ENCODE measurements at places on chromosomes 7 and 10. TPM values are rescaled to one million over a fixed set of nuclear protein-coding genes. Genes with fewer than 3 reads are reported as not detected.

Gene LRIT1
- not detected for total RNA-seq

Gene LRRC17
- total RNA-seq = 0.34 TPM

GRCh38 chr10:102120991-102121738 is 997 bp upstream of the LDB1 start:
- no peak for DNase-seq
- peaks cover 47% of the 10 kb centered on the region for H3K4me1 ChIP-seq
- H3K27ac ChIP-seq = peak overlapping the region; percentile 92
- peaks cover 2% of the 10 kb centered on the region for H3K36me3 ChIP-seq
- H3K27me3 ChIP-seq = no peaks in the 10 kb centered on the region

Gene LIPJ
- total RNA-seq = 0.07 TPM

DNA sequence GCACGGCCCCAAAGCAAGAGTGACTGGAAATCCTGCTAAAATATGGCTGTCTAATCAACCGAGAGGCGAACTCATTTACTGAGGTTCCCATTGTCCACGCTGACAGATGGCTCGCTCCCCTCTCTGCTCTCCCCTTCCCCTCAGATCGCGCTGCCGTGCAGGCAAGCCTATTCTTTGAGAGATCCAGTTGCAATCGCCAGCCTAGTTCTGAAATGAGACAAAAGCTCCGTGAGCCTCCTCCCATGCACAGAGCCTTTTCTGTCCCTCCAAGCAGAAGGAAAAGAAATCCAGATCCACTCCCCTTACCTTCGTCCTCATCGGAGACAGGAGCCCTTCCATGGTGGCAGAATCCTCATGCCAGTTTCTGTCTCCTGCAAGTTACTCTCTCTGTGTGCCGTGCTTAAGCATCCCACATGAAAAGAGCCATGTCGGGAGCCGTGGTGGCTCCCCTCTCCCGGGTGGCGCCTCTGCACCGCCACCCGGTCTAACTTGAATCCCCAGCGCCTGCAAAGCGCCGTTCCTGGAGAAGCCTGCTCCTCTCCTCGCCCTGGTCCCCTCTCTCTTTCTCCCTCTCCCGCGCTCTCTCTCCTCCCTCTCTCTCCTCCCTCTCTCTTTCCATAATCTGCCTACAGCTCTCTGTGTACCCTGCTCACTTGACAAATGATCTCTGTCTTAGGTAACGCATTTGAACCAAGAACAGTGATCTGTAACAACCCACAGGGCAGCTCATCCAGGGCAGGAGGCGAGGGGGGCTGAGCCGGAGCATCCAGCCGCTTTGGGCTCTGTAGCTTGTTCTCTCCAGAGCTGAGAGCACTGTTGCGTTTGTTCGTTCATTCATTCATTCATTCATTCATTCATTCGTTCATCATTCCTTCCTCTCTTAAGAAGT is 156.8 kb downstream of the FRMD4A start:
- peaks cover 77% of the 10 kb centered on the region for H3K27me3 ChIP-seq
- no peaks in the 10 kb centered on the region for H3K36me3 ChIP-seq
- H3K27ac ChIP-seq = no peak overlapping the region

Gene UNCX
- total RNA-seq = not detected

Gene AGAP9
- 7.7 TPM for total RNA-seq

GRCh38 chr7:47988496-47989386 is 9.3 kb upstream of the HUS1 start:
- no peak overlapping the region for H3K27ac ChIP-seq
- peaks cover 2% of the 10 kb centered on the region for H3K36me3 ChIP-seq
- peaks cover 14% of the 10 kb centered on the region for H3K4me1 ChIP-seq
- no peaks in the 10 kb centered on the region for H3K27me3 ChIP-seq
- no peak overlapping the region for H3K4me3 ChIP-seq

DNA sequence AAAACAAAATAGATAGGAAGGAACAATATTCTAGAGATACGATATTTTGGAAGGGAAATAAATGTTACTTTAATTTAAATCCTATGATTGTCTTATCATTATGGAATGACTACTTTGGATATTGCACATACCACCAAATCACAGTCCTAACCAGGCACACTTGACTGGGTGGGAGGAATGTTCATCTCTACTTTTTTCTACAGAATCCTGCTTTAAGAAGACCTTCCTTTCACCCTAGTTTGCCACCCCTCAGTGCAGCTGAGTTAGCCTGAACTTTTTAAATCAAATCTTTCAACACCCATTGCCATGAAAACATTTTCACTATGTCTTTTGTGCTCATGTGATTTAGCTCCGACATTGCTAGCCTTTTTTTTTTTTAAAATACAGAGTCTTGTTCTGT is 38.1 kb downstream of the RELN start:
- H3K4me3 ChIP-seq = no peak overlapping the region
- H3K27ac ChIP-seq = no peak overlapping the region
- no peaks in the 10 kb centered on the region for H3K4me1 ChIP-seq
- H3K27me3 ChIP-seq = no peaks in the 10 kb centered on the region

GRCh38 chr10:68876246-68877138 is 24.6 kb upstream of the DDX50 start:
- no peak overlapping the region for H3K27ac ChIP-seq
- no peaks in the 10 kb centered on the region for H3K4me1 ChIP-seq
- no peaks in the 10 kb centered on the region for H3K27me3 ChIP-seq
- H3K4me3 ChIP-seq = no peak overlapping the region

- no peaks in the 10 kb centered on the region for H3K27me3 ChIP-seq
- H3K27ac ChIP-seq = no peak overlapping the region
- DNase-seq = no peak
- no peak overlapping the region for H3K4me3 ChIP-seq
- peaks cover 7% of the 10 kb centered on the region for H3K36me3 ChIP-seq
Observed at GRCh38 chr7:50228148-50228547, 76.4 kb upstream of the IKZF1 start.

Gene WDR11
- total RNA-seq = 145 TPM

DNA sequence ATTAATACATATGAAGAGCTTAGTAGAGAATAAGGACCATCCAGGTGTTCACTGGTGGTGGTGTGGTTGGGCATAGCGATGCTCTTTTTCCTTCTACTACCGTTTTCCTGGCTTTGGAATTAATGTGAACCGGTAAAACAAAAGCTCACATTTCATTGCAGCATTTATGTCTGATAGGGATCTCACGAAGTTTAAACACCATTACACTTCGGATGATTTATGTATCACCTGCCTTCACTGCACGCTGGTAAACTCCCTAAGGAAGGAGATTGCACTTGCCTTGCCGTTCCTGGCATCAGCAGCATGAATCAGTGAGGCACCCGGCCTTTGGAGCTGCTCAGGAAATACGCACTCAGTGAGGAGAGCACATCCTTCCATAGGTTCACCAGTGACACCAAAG is 47.5 kb downstream of the WIPF3 start:
- H3K4me1 ChIP-seq = no peaks in the 10 kb centered on the region
- no peaks in the 10 kb centered on the region for H3K36me3 ChIP-seq
- no peak overlapping the region for H3K27ac ChIP-seq
- no peak overlapping the region for H3K4me3 ChIP-seq

Gene IRF5
- total RNA-seq = 164 TPM

Gene UBE3C
- total RNA-seq = 65.3 TPM

GRCh38 chr7:115178835-115179234 is 256.9 kb downstream of the MDFIC start:
- H3K27me3 ChIP-seq = peaks cover 5% of the 10 kb centered on the region
- no peak overlapping the region for H3K4me3 ChIP-seq
- DNase-seq = no peak
- peaks cover 20% of the 10 kb centered on the region for H3K4me1 ChIP-seq

- H3K27ac ChIP-seq = peak overlapping the region; percentile 97
- H3K4me3 ChIP-seq = peak overlapping the region; percentile 99
- H3K27me3 ChIP-seq = no peaks in the 10 kb centered on the region
- DNase-seq = peak; percentile 29
- H3K4me1 ChIP-seq = peaks cover 39% of the 10 kb centered on the region
- peaks cover 9% of the 10 kb centered on the region for H3K36me3 ChIP-seq
Observed at GRCh38 chr10:72088889-72089575, 681 bp upstream of the SPOCK2 start.

GRCh38 chr7:90025771-90026170 is 128.5 kb upstream of the STEAP1 start:
- H3K27me3 ChIP-seq = no peaks in the 10 kb centered on the region
- no peak overlapping the region for H3K27ac ChIP-seq
- no peaks in the 10 kb centered on the region for H3K36me3 ChIP-seq
- H3K4me1 ChIP-seq = no peaks in the 10 kb centered on the region
- DNase-seq = no peak
- no peak overlapping the region for H3K4me3 ChIP-seq

Gene ZNF117
- 12.8 TPM for total RNA-seq

- H3K4me3 ChIP-seq = no peak overlapping the region
- H3K4me1 ChIP-seq = no peaks in the 10 kb centered on the region
- DNase-seq = no peak
- H3K36me3 ChIP-seq = peaks cover 26% of the 10 kb centered on the region
- H3K27me3 ChIP-seq = no peaks in the 10 kb centered on the region
Observed at GRCh38 chr10:18619016-18619415, 32.4 kb downstream of the NSUN6 start.

Gene LIPM
- not detected for total RNA-seq

DNA sequence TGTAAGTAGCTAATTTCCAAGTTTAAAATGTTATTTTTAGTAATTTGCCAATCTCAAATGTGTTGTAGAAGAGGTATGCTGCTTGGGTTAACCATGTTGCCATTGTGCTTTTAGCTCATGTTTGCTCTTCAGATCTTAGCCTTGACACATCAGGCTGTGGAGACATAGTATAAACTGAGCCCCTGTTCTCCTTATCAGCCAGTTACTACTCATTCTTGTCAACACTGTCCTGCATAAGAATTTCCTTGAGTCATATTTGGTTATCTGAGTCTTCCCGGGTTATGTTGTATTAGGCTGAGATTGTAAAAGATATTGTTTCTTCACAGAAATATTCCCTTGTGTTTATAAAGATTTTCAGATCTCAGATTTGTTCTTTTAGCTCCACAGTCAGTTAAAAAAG is 4.1 kb downstream of the SSBP1 start:
- DNase-seq = no peak
- H3K27ac ChIP-seq = no peak overlapping the region
- H3K4me1 ChIP-seq = peaks cover 36% of the 10 kb centered on the region
- no peaks in the 10 kb centered on the region for H3K27me3 ChIP-seq
- peaks cover 77% of the 10 kb centered on the region for H3K36me3 ChIP-seq

DNA sequence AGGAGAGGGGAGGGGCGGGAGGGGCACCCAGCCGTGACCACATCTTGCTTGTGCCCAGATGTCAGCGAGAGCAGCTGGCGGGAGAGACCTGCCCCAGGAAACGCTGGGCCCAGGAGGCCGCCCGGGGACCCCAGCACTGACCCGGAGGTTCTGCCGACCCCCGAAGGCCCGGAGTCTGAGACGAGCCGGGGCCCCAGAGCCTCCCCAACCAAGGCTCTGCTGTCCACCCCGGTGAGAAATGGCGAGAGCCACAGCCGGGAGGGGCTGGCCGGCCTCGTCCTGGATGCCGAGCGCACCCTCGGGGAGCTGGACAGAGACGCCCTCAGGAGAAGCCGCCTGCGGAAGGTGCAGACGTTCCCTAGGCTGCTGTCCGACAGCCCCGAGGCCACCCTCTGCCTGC is 25.9 kb downstream of the KNDC1 start:
- no peak overlapping the region for H3K4me3 ChIP-seq
- H3K4me1 ChIP-seq = no peaks in the 10 kb centered on the region
- H3K27ac ChIP-seq = no peak overlapping the region
- peaks cover 2% of the 10 kb centered on the region for H3K27me3 ChIP-seq
- H3K36me3 ChIP-seq = no peaks in the 10 kb centered on the region

Gene SAP25
- total RNA-seq = 13.8 TPM

GRCh38 chr7:8189625-8190024 is 72.3 kb downstream of the ICA1 start:
- no peak overlapping the region for H3K27ac ChIP-seq
- H3K36me3 ChIP-seq = no peaks in the 10 kb centered on the region
- H3K27me3 ChIP-seq = no peaks in the 10 kb centered on the region
- peaks cover 23% of the 10 kb centered on the region for H3K4me1 ChIP-seq
- H3K4me3 ChIP-seq = no peak overlapping the region

- H3K27ac ChIP-seq = peak overlapping the region; percentile 37
- peaks cover 17% of the 10 kb centered on the region for H3K4me1 ChIP-seq
- H3K36me3 ChIP-seq = peaks cover 20% of the 10 kb centered on the region
Observed at GRCh38 chr10:70232859-70233108, 445 bp downstream of the PPA1 start.

GRCh38 chr10:47095211-47095610 is 184.0 kb downstream of the PTPN20 start:
- H3K27ac ChIP-seq = no peak overlapping the region
- H3K4me3 ChIP-seq = no peak overlapping the region
- DNase-seq = no peak
- peaks cover 17% of the 10 kb centered on the region for H3K27me3 ChIP-seq

Gene PTPRN2
- total RNA-seq = 1.8 TPM

DNA sequence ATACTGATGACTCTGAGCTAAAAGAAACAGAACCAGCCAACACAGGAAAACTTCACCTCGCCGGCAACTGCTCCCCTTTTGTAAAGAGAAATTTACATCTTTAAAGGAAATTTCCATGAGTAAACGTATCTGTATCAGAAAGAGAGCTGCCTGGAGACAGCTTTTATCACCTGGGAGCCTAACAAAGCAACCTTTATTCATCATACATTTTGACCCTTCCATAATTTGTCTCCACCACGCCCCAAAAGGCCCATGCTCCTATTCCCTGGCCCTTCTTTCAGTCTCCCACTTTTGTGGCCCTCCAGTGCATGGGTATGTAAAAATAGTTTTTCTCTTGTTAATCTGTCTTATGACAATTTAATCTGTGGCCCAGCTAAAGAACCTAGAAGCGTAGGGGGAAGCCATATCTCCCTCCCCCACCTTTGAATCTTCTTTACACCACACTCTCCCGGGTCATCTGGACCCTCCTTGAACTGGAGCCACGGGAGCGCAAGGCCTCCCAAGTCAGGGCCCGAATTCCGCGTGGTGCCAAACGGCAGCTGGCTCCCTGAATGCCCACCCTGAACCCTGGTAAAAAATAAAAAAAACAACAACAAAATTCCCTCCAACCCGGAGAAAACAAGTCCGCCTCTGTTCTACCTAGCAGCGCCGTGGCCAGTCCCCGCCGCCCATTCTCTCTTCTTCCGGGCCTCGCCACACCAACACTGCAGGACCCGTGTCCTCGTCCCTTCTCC is 15.4 kb upstream of the FKBP9 start:
- peak overlapping the region; percentile 84 for H3K27ac ChIP-seq
- peak overlapping the region; percentile 92 for H3K4me3 ChIP-seq
- H3K36me3 ChIP-seq = no peaks in the 10 kb centered on the region
- no peaks in the 10 kb centered on the region for H3K27me3 ChIP-seq
- no peak for DNase-seq
- H3K4me1 ChIP-seq = peaks cover 23% of the 10 kb centered on the region

Gene MYL10
- total RNA-seq = not detected

GRCh38 chr10:14010769-14011574 is 319.8 kb downstream of the FRMD4A start:
- no peaks in the 10 kb centered on the region for H3K36me3 ChIP-seq
- H3K4me3 ChIP-seq = no peak overlapping the region
- H3K4me1 ChIP-seq = peaks cover 38% of the 10 kb centered on the region
- no peak for DNase-seq

GRCh38 chr10:44238212-44238611 is 146.7 kb downstream of the CXCL12 start:
- H3K27ac ChIP-seq = no peak overlapping the region
- no peak for DNase-seq
- H3K4me3 ChIP-seq = no peak overlapping the region
